ENCODE measurements at places on chromosomes 12 and 14.

- DNase-seq: no peak
Observed at GRCh38 chr12:130576371-130576816, 139.7 kb downstream of the RIMBP2 start.

DNA sequence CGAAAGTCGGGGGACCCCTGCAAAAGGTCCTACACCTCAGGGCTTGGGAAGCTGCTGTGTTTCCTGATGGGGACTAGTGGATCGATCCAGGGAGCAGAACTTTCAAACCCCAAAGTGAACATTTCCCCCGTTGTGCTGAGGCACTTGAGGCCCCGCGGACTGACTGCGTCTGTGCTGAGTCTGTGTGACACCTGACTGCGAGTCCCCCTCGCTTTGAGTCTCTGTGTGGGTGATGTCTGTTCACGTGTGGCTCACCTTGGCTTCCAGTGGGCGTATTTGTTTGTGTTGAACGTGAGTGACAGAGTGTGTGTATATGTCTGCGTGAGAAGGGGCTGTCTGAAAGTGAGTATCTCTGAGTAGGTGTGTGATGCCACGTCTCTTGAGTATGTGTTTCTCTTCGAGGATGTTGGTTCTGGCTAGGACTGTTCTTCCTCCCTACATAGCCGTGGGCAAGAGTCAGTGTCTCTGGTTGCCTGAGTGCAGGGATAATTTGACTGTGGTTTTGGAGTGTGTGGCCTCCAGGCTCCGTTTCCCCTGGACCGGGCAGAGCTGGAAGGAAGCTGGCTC, 1.3 kb downstream of the TEAD4 start:
- no peak for DNase-seq

DNA sequence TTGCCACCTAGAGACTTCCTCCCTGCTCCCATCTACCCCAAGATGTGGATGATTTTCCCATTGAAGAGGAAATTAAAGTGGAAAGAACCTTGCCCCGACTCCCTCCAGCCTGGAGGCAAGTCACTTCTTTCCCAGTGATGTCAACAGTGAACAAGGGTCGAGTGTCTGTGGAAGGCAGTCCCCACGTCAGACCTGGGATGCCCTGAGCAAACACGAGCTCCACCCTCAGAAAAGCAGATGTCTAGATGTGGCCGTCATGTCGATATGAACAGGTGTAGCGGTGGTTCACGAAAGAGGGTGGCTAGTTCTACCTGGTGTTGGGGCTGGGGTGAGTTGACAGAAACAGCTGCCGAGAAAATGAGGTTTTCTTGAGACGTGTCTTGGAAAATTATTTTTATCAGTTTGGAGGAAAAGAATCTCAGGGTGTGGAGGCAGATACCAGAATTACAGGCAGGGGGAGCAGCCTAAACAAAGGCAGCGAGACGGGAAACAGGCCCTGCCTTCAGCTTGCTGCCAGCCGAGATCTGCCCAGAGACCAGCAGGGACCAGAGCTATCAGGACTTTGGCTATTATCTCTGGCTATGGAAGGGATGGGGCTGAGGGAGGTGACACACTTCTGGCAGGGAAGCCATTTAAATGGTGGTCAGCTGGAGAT, 25.9 kb downstream of the SYNDIG1L start:
- no peak for DNase-seq

DNA sequence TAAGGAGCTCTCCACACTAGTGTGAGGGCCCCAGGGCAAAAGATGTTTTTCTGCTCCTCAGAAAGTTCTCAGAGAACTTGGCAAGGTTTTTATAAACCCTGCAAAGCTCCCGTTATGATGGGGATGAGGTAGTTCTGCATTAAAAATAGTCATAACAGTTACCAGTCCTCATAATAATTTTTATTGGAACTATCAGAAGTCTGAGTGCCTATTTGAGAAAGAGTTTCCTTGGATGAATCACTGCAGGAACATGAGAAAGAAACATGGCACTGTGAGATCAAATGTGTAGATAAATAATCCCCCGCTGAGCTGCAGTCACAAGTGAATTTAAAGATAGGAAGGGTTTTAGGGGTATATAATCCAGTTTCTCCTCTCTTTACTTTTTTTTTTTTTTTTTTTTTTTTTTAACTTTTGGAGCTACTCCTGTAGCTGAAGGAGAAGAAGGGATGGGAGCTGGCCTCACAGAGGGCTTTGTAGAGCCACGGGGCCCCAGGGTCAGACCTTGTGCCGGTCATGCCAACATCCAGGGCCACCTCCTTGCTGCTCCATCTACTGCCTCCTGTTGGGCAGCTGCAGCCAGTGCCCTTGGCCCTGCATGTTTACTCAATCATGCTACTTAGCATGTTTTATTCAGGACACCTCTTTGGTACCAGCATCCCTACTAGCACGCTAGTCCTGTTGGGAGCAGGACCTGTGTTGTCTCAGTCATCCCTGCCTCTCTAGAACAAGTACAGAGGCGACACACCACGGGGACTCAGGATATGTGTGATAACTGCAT, 39.5 kb downstream of the EVL start:
- no peak for DNase-seq

- DNase-seq: peak; percentile 96
Observed at GRCh38 chr14:96090441-96091148, 51.4 kb downstream of the C14orf132 start.

All from NCI-H446 treated with DMSO at 0.1 percent for 48 hours (cell line).